ENCODE measurements at places on chromosomes 11 and 22.

DNA sequence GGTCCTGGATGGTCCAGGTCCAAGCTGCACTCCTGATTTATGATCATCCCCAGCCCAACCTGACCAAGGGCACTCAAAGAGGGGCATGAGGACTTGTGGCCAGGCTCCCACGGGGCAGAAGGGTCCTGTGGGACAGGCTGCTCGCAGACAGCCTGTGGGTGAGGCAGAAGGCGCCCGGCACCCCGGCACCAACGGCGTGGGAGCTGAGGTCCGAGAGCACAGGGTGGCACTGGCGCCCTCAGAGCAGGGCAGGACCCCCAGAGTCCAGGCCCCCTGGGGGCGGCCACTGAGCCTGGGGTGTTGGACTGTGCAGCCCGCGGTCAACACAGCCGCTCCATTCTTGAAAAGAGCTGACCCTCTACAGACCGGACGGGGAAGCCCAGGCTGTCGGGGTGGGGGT, 3.3 kb downstream of the IL17REL start:
- no peak for DNase-seq

DNA sequence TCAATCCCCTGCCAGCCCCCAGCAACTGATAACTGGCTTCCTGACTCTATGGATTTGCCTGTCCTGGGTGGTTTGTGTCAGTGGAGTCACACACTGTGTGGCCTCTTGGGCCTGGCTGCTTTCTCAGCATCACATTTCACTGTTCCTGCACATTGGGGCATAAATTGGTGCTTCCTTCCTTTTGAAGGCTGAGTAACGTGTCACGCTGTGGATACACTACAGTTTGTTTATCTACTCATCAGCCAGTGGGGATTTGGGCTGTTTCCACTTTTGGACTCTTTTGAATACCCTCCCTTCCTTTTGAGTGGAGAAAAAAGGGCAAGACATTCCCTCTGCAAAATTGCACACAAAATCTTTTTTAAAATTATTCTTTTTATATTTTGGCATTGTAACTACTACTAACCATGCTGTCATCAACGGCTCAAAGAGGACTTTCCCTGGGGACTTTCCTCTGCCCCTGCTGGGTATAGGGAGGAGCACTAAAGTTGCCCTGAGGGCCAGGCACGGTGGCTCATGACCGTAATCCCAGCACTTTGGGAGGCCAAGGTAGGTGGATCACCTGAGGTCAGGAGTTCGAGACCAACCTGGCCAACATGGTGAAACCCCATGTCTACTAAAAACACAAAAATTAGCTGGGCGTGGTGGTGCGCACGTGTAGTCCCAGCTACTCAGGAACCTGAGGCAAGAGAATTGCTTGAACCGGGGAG, 7.8 kb upstream of the CELSR1 start:
- DNase-seq = peak; percentile 48

DNA sequence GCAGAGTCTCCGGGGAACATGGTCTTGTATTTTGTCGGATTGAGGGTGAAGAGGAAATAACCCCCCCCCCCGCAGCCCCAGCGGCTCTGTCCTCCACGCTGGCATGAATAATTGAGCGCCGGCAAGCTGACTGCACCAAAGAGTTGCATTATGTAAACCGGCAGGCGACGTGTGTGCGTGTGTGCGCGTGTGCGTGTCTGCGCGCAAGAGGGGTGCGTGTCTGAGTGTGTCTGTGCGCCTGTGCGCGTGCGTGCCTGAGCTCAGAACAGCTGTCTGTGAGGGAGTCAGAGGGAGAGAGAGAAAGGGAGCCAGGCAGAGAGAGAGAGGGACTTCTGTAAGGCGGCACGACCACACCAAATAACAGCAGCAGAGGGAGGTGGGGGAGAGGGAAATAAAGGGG, 94.4 kb downstream of the SCN3B start:
- no peak for DNase-seq

GRCh38 chr22:35930933-35931332, 97.7 kb downstream of the RBFOX2 start:
- peak; percentile 57 for DNase-seq

DNA sequence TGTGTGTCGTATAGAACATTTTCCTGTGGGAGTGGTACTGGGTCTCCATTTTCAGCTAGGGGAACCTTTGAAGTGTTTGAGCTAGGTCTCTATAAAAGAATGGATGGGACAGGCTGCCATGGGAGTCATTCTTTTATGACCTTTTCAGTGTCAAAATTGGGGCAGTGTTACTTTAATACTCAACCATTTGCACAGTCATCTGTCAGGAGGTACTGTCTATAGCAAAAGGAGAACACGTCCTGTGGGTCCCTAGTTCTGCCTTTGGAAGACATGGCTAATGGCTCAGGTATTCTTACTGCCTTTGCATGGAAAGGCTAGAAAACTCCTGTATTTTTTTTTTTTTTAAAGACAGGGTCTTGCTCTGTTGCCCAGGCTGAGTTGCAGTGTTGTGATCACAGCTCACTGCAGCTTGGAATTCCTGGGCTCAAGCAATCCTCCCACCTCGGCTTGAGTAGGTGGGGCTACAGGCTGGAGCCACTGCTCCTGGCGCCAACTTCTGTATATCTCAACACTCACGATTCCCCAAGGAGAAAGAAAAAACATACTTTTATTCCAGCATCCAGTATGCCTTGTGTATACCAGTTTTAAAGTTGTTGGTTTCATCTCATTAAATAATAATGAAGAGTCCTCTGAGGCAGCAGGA, 2.1 kb upstream of the ATF4 start:
- no peak for DNase-seq

- peak; percentile 51 for DNase-seq
Observed at GRCh38 chr11:11243590-11244469, 109.2 kb downstream of the CSNK2A3 start.

DNA sequence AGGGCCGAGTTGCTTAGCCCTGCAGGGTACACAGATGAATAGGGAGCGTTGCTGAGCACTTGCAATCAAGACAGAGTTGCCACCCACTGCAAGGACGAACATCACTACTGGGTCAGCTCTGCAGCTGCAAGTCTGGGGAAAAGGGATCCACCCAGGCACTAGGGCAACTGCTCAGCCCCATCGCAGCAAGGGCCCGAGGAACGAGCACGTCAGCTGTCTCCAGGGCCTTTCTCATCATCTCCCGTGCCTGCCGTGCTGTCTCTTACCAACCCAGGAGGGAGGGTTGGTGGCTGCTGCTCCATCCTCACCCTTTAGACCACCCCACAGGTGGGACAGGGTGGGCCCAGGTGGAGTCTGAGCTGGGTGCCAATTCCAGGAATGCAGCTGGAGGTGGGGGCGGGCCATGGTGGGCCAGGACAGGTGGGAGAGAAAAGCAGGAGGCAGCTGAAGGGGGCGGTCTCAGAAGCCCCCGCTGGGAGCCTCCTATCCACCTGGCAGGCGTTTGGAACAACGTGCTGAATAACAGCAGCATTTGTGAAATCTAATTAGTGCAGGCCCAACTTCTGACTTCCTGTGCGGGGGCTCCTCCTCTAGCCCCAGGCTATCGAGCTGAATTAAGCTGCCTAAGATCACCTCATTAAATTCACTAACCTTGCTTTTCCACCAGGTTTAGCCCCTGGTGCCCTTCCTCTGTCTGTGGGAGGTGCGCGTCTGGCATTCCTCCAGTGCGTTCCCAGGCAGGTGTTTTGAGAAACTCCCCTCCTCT, 252.5 kb downstream of the ST3GAL4 start:
- no peak for DNase-seq

- DNase-seq = no peak
Observed at GRCh38 chr11:90822996-90823395, 600.1 kb upstream of the CHORDC1 start.

GRCh38 chr11:119205574-119206510, at the start of gene CBL:
Gene CBL (plus strand): TSS chr11:119206339. CDS start chr11:119206418, 79 bp downstream.
- DNase-seq = peak; percentile 90

DNA sequence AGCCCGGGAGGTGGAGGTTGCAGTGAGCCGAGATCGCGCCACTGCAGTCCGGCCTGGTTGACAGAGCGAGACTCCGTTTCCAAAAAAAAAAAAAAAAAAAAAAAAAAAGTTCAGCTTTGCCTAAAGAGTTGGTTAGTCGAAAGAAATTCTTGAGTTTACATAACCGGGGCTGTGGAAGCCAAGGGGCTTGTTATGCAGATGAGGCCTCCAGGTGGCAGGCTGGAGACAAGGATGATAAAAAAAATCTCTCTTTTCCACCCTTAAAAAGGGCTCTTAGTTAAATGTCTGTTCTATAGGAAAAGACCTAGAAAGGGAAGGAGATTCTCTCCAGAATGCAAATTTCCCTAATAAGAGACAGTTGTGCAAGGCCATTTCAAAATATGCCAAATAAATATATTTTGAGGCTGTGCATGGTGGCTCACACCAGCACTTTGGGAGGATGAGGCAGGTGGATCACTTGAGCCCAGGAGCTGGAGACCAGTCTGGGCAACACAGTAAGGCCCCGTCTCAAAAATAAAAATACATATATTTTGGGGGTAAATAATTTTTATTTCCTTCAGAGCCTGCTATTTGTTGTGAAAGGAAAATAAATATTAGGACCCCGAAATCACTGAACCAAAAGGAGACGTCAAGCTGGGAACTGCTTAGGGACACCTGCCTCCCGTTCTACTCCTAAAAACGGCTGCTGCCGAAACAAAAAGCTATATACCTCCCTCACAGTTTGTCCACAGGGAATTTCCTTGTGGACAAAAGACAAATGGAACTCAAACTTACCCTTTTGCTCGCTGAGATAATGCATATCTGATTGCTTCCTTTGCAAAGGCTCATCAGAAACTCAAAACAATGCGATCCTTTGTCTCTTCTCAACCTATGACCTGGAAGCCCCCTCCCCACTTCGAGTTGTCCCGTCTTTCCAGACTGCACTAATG, 2.4 kb upstream of the IFITM2 start:
- DNase-seq = peak; percentile 79

DNA sequence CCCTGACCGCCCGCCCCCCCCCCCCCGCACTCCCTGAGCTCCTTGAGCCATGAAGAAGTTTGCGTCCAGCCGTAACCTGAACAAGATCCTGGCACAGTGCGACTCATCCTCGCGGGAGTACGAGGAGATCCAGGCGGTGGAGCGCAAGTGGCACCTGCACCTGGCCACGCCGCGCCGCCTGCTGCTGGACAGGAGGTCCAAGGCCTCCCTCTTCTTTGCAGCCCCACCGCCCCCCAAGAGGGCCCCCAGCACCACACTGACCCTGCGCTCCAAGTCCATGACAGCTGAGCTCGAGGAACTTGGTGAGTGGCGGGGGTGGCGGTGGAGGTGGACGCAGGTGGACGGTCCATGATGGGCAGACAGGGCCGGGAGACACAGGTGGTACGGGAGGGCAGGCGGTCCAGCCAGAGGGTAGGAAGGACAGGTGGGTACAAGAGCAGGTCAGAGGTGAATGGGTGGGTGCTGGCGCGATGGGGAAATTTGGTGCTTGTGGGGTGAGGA, 32.1 kb upstream of the ACR start:
- DNase-seq = no peak

- DNase-seq = peak; percentile 68
Observed at GRCh38 chr11:15006139-15006759, 34.1 kb upstream of the CALCA start.

- no peak for DNase-seq
Observed at GRCh38 chr22:20510811-20511577, 3.6 kb downstream of the MED15 start.

DNA sequence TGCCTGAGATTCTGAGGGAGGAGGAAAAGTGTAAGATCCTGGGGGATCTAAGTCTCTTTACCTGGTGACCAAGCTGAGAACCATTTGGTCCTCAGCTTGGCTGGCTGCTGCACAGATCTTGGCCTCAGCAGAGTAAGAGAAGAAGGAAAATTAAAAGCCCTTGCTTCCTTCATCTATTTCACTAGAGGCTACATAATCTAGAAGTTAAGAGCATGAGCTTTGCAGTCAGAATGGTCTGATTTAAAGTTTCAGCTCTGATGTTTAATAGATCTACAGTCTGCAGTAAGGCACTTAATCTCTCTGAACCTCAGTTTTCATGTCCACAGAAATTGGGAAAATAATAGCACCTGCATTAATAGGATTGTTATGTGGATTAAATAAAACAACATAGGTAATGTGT, 3.1 kb upstream of the ZBTB16 start:
- DNase-seq = no peak

DNA sequence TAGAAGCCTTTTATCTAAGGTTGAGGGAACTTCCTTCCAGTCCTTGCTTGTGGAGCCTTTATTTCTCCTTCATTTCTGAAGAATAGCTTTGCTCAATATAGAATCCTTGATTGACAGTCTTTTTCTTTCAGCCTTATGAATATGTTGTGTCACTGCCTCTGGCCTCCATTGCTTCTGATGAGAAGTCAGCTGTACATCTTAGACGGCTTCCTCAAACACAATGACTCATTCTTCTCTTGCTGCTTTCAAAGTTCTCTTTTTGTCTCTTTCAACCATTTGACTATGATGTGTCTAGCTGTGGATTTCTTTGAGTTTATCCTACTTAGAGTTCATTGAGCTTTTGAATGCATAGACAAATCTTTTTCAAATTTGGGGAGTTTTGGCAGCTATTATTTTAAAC, 893.2 kb downstream of the BRD1 start:
- no peak for DNase-seq

- DNase-seq = no peak
Observed at GRCh38 chr11:44226945-44227344, 83.0 kb downstream of the ALX4 start.

GRCh38 chr11:113833151-113833550, 42.2 kb downstream of the USP28 start:
- no peak for DNase-seq

DNA sequence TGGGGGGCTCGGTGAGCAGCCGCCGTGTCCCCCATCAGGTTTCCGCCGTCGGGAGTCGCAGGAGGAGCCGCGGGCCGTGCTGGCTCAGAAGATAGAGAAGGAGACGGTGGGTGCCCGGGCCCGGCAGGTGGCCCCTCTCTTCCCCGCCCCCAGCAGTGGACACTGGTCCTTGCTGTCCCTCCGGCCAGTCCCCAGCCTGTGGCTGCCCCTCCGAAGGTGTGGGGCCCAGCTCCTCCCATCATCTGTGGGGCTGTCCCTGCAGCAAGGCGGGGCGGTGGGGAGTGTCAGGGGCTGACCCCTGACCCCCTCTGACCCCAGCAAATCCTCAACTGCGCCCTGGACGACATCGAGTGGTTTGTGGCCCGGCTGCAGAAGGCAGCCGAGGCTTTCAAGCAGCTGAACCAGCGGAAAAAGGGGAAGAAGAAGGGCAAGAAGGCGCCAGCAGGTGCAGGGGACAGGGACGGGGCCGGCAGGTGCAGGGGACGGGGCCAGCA, 15.3 kb downstream of the EPS8L2 start:
- no peak for DNase-seq

GRCh38 chr11:17753641-17754040, 19.1 kb downstream of the KCNC1 start:
- no peak for DNase-seq

GRCh38 chr22:23233752-23234408, 53.6 kb downstream of the BCR start:
- peak; percentile 35 for DNase-seq
